ENCODE measurements at places on chromosomes 2 and 18. TPM values are rescaled to one million over a fixed set of nuclear protein-coding genes. Genes with fewer than 3 reads are reported as not detected.

GRCh38 chr2:6893876-6894482 lies 16.4 kb downstream of the RSAD2 start:
- DNase-seq, result no peak

DNA sequence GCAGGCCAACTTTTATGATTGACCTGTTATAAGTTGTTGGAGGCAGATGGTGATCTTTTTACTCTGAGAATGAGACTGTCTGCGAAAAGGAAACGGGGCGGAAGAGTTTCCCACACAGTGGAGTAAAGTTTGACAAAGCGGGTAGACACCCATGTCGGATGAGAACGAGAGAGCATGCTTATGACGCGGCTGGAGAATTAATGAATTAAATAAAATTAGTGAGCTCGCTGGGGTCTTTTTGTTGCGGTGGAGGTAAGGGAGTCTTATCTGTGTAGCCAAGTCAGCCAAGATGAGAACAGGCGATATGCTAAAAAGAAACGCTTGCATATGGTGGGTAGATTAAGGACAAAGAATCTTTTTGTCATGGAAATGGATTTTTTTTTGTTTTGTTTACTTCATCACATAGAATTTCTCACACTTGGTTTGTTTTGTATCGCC lies 1.8 kb downstream of the SALL3 start:
- no peak for DNase-seq

DNA sequence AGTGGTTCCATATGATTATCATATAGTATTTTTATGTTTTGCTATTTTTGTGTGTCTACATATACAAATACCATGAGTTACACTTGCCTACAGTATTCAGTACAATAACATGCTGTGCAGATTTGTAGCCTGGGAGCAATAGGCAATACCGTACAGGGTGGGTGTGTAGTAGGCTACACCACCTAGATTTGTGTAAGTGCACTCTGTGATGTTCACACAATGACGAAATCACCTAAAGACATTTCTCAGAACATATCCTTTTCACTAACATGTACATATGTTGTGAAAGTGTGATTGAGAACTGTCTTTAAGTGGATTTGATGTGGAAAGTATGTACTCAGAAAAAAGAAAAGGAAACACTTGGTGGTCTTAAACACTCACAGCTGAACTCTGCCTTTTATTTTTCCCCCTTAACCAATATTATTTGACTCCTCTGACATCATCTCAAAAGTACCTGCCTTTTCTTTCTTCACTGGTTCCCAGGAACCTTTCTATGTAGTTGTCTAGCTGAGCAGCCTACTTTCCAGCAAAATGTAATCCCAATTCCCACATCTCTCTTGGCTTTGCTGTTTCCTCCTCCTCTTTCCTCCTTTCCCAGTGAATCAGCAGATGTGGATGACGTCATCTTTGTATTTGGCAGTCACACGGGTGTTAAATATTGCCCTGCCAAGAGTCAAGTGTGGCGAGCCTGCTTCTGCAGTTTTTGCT lies 47.7 kb downstream of the OSBPL6 start:
- no peak for DNase-seq

Gene ACTR1B
- 90.9 TPM for total RNA-seq

Gene GAREM1
- 0.10 TPM for total RNA-seq

Gene SPP2
- not detected for total RNA-seq

- DNase-seq, result no peak
Measured at GRCh38 chr2:118641711-118642110, 205.7 kb downstream of the EN1 start.

Gene AAMP
- 46.8 TPM for total RNA-seq

Gene REEP1
- total RNA-seq, result not detected

DNA sequence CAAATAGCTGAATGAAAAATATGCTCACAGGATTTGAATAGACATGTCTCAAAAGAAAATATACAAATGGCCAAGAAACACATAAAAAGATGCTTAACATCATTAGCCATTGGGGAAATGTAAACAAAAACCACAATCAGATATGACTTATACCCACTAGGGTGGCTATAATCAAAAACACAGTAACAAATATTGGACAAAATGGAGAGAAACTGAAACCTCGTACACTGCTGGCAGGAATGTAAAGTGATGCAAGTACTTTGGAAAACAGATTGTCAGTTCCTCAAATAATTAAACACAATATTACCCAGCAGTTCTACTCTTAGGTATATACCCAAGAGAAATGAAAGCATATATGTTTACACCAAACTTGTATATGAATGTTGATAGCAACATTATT lies 213.0 kb downstream of the PHLPP1 start:
- DNase-seq, result no peak

DNA sequence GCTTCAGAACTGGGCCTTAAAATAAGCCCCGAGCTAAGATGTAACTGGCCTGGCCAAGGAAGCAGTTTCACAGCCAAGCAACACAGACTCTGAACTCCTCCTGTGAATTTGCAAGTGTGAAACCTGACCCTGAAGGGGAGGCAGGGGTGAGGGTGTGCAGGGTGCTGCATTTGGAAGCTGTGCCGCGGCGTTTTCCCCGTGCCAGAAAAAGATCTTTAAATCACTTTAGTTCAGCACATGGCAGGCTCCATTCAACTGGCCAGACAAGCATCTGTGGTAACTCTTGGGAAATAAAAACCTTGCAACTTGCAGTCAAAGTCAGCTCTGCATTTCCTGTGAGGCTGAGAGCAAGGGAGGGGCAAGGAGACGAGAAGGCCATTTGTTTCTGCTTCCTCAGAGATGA lies 209.3 kb upstream of the SOX11 start:
- DNase-seq, result no peak

GRCh38 chr2:235267251-235267650 lies 226.6 kb upstream of the AGAP1 start:
- no peak for DNase-seq

GRCh38 chr2:237055386-237056100 lies 30.1 kb upstream of the COPS8 start:
- DNase-seq, result no peak

DNA sequence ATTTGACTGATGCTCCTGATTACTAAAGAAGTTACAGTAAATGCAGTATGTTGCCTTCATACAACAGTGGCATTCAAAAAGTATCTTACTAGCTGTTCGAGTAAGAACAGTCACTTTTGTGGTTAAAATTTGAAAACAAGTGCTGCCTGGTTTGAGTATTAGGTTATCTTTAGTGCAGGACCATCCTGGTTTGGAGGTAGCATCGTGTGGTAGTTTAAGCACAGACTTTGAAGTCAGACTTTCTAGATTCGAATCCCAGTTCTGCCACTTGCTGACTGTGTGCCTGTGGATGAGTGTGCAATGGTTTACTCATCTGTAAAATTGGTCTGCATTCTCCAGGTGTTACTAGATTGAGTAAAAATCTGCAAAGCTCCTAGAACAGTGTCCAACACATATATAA lies 96.8 kb downstream of the SGPP2 start:
- no peak for DNase-seq

- no peak for DNase-seq
Measured at GRCh38 chr2:54209379-54209778, 46.6 kb downstream of the TSPYL6 start.

DNA sequence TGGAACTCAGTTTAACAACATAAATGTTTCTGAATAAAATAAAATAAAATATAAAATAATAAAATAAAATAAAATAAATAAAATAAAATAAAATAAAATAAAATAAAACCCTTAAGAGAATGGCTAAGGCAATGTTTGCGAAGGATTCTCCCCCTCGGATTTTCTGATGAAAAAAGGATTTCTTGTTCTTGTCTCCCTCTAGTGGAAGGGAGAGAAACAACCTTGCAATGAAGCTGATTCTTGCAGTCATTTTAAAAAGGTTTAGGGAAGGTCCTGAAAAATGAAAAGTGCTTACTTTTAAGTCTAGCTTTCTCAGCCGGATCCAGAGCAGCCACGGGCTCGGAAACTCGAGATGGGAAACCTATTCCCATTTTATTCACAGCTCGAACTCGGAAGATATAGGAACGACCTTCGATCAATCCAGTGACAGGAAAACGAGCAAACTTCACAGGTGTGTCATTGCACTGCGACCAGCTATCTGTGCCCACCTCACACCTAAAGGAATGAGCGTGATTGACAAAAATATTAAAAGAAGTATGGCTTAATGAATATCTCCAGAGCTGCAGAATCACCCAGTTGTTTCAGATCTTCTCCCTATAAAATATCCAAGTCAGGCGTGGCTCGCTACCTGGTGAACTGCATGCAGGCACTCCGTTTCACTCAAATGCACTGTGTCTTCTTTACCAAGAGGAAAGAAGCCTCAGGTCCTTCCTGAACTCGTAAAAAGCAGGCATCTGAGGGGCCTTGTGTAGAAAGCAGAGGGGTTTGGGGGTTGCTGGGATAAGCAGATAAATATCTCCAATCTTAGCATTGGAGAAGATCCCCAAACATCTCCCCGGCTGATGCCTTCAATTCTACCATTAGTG lies 68.1 kb downstream of the MYOM1 start:
- DNase-seq, result no peak

DNA sequence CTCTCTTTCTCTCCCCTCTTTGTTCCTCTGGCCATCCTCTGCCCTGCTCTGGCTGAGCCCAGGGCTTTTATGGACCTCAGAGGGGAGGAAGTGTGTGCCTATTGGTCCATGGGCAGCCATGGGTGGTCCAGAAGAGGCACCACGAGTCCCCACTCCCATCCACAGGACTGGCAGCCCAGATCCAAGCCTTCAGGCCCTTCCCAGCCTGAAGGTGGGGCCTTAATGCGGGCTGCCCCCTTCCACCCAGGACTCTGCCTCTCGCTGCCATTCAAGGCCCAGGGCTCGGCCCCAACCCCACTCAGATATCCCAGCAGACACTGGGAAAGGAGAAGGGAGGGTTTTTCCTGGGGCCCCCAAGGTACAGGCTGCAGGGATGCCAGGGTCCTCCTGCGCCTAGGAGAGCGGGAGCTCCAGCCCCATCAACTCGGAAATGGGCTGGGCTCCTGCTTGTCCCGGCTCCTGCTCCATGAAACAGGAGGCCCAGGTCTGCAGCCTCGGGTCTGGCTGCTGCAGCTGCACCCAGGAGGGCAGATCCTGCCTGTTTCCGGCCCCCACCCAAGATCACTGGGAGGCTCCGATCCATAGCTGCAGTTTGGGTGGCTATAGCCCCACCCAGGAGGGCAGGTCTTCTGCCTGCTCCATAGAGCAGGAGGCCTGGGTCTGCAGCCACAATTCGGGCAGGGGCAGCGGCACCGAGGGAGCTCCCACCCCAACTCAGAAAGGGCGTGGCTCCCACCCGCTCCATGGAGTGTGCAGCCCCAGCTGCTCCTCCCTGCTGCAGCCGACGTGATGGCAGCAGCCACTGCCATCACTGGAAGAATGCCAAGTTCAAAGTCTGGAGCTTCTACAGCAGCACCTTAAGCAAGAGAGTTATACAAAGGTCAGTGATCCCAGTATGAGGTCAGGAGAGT lies 116.6 kb upstream of the RBBP8 start:
- DNase-seq, result no peak

GRCh38 chr18:3790703-3791102 lies 340.7 kb downstream of the TGIF1 start:
- no peak for DNase-seq

Gene STARD6
- not detected for total RNA-seq

- DNase-seq, result no peak
Measured at GRCh38 chr2:207970826-207971180, 54.5 kb downstream of the PLEKHM3 start.

- no peak for DNase-seq
Measured at GRCh38 chr18:43275546-43275945, 1.7 kb downstream of the SYT4 start.

- DNase-seq, result no peak
Measured at GRCh38 chr18:71529703-71530303, 1014.3 kb downstream of the CBLN2 start.

- DNase-seq, result no peak
Measured at GRCh38 chr2:153235516-153235915, 243.0 kb downstream of the RPRM start.

DNA sequence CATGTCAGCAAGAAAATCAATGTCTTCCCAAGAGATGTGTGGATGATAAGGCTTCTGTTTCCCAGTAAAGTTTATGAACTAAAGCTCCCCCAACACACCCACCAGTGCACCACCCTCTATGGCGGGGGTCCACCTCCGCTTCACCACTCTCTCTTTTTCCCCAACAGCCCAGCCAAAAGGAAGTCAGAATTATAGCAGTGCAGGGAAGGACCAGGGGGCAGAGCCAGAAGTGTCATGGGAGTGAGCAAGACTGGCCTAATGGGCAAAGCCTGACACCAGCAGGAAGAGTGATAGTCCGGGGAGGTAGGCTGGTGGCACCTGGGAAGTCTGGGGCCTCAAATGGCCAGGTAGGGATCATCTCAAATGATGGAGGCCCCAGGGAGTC lies 167.7 kb downstream of the ZFP36L2 start:
- DNase-seq, result no peak

GRCh38 chr2:38262069-38262871 lies 114.8 kb downstream of the ATL2 start:
- no peak for DNase-seq

Gene FER1L5
- not detected for total RNA-seq

Gene CAVIN2
- 6.1 TPM for total RNA-seq

DNA sequence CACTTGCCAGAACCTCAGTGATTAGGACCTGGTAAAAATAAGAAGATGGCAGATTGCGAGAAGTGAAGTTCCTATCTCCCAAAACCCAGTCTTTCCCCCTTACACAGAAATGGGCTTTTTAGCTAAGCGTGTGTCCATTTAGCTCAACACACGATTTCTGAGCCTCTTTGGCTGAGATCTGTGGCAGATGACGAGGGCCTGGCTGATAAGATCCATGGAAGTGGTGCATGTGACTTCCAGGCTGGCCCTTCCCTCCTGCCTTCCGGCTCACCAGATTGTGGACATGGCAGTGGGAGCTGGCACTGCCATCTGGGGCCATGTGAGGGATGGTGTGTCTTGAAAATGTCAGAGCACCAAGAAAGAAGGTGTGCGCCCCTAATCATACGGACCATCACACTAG lies 41.0 kb upstream of the ZFP36L2 start:
- no peak for DNase-seq

- DNase-seq, result no peak
Measured at GRCh38 chr18:46756025-46756558, 761 bp downstream of the ST8SIA5 start.

GRCh38 chr2:33184041-33184440 lies 237.3 kb downstream of the LTBP1 start:
- no peak for DNase-seq

GRCh38 chr2:152072011-152072410 lies 26.8 kb downstream of the CACNB4 start:
- DNase-seq, result no peak

DNA sequence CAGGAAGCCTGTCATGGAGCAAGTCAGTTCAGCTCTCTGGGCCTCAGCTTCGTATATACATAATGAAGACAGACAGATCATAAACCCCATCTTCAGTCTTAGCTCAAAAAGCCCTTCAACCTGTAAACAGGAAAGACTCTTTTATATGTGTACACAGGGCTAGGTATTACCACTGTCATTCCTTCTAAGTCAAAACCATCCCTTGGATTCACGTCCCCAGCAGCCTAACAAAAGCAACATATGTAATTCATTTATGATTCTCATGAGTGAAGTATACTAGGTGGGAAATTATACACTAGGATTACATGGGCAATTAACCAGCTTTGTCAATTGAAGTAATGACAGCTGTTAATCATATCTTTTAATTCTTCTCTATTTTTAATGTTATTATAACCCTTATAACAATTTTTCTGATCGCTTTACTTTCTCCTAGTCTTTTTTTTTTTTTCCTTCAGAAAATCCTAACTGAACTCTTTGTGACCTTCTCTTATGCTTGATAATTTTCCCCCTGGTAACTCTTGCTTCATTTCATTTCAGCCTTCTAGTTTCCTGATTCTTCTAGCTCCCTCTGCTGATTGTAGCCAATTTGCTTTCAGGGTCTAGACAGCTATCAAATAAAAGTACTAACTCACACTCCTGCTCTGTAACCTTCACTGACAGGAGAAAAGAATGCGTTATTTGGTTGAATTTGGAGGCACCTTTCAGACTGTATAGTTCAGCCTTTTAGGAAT lies 99.7 kb downstream of the RBM43 start:
- DNase-seq, result no peak

GRCh38 chr18:35458677-35459441 lies 38.9 kb downstream of the INO80C start:
- no peak for DNase-seq

Measured in T-helper 17 cell (primary cell).